Stimulated activated CD4-positive, alpha-beta T cell treated with anti-CD3 and anti-CD28 coated beads, TNF-alpha, amount 100 ng/mL, for 48 hours (primary cell): ENCODE measurements at places on chromosomes 11 and 22.

GRCh38 chr22:25542720-25543402 is 21.6 kb upstream of the GRK3 start:
- DNase-seq = no peak

DNA sequence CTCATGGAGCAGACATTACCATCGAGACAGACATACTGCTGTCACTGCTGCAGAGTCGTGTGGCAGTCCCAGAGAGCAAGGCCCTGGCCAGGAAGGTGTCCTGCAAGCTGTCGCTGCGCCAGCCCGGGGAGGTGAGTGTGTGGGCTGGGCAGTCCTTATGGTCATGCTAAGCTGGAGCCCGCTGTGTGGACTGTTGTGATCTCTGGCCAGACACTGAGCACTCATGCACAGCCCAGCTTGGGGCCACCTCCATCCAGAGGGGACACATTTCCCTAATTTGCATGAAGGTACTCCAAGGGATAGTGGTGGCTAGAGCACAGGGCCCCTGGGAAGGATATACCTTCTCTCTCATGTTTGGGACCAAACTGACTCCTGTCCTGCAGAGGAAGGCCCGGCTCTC is 9.6 kb downstream of the ANKK1 start:
- DNase-seq = no peak

GRCh38 chr11:61098778-61099177 is 3.5 kb upstream of the CD5 start:
- DNase-seq = no peak

- DNase-seq = no peak
Measured at GRCh38 chr22:50201191-50202129, 649 bp downstream of the SELENOO start.

DNA sequence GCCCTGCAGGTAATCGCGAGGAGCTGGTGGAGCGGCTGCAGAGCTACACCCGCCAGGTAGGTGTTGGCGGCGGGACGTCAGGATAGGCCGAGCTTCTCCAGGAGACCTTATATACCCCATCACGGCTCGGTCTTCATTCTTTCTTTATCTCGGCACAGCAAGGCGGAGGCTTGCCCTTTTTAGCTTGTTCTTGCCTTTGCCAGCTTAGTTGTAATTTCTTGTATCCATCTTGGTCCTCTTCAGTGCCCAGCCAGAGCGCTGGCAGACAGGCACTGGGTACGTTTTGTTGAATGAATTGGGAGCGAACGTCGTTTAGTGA is 459 bp downstream of the SF3B2 start:
- no peak for DNase-seq

GRCh38 chr22:24400726-24401596 is 26.4 kb upstream of the ADORA2A start:
- no peak for DNase-seq

DNA sequence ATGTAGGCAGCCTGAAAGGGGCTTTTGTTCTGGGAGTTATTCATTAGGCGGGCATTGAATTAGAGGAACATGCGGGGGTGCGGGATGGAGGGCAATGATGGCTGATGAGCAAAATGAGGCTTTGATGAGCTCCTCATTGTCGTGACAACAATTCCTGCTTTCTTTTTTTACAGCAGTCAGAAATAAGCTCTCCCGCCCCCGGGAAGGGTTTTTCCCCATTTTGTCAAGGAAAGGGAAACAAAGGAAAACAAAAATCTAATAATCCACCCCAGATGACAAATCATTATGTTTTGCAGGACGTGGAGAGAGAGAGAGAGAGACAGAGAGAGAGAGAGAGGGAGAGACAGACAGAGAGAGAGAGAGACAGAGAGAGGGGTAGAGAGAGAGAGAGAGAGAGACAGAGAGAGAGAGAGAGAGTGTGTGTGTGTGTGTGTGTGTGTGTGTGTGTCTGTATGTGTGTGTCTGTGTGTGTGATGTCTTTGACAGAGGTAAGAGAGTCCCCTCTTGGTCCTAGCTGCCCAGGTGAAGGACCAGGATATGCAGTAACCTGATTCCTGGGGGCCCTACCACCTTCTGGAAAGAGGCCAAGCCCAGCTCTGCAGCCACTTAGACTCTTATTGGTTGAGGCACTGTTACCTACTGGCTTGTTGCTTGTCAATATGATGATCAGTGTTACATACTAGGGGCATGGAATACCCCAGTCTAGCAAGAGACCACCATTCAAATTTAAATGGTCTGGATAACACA is 46.7 kb upstream of the PARVA start:
- DNase-seq = no peak

GRCh38 chr11:69137151-69137844 is 18.4 kb upstream of the SMIM38 start:
- no peak for DNase-seq

GRCh38 chr11:104682206-104682605 is 216.1 kb downstream of the CASP12 start:
- no peak for DNase-seq

- no peak for DNase-seq
Measured at GRCh38 chr22:46971099-46971763, 208.8 kb downstream of the TBC1D22A start.

GRCh38 chr11:19359221-19360000 is 118.7 kb upstream of the E2F8 start:
- no peak for DNase-seq

- no peak for DNase-seq
Measured at GRCh38 chr11:127105593-127106541, 105.3 kb upstream of the KIRREL3 start.

DNA sequence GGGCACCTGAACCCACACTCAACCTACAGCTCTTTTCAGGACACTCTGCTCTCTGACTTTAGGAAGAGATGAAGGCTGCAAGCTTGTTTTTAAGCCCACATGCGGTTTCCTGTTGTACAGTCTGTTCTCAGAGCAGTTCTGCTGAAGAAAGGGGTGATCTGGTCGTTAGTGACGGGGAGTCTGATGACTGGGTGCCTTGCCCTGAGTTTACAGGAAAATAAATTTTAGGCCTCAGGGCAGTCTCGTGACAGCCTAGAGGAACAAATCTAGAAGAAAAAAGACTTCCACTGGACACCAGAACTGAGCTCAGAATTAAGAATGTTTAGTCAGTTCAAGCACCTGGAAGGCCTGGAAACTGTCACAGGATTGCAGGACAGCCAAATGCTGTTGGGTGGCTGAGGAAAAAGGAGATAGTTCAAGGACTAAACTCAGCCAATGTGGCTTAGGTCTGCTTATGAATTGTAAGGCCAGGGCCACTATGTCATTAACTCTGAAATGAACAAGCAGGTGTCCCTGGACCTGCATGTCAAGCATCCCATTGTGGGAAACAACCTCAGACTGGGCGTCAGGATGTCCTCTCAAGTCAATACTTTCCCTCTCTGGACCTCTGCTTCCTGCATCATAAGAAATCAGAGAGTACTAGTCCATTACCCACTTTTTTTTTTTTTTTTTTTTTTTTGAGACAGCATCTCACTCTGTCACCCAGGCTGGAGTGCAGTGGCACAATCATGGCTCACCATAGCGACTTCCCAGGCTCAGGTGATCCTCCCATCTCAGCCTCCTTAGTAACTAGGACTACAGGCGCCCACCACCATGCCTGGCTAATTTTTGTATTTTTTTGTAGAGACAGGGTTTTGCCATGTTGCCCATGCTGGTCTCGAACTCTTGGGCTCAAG is 5.7 kb downstream of the PIK3IP1 start:
- no peak for DNase-seq

DNA sequence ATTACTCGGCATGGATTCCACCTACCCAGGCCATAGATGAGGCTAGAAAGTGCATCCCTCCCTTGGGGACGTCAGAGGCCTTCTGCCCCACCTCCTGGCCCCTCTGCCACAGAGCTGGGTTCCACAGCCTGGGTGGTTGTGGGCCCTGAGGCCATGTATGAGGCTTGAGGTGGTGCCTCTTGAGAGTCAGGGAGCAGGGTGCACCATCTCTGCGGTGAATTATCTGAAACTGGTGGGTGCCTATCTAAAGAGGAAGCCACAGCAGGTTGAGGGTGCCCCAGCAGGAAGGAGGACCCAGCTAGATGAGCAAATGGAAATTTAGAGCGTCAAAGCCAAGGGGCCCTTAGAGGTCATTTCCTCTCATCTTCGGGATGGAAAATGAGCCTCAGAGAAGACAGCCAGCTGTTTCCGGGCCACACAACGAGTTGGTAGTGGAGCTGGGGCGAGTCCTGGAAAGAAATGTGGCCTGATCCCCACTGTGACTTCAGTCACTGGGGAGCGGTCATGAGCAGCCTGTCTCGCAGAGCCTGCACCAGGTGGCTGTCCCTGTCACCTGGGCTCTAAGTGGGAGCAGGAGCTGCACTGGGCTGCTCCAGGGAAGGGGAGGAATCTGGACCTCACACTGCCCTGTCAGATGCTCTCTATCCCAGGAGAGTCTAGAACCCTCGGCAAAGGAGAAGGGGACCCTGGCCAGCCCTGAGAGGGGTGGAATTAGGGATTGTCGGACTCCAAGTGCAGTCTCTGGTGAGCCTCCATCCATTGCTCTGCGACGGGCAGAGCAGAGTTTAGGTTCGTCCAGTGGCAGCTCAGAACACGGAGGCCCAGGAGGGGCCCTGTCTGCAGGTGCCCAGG is 7.3 kb downstream of the ADORA2A start:
- DNase-seq = peak; percentile 60

DNA sequence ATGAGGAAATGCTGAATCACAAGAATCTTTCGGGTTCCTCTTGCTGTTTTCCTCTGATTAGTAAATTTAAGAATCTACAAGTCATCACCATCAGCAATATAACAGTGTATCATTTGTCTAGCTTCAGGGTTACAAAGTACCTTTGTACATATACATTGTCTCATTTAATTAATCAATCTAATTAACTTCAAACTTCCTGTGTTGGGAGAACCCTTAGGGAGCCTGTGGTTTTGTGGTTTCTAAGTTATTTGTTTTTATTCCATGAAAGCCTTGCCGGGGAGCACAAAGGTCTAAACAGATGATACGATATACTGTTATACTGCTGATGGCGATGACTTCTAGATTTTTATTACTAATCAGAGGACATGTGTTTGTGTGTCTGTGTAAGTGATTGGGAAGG is 41.0 kb downstream of the TIMP3 start:
- DNase-seq = no peak

DNA sequence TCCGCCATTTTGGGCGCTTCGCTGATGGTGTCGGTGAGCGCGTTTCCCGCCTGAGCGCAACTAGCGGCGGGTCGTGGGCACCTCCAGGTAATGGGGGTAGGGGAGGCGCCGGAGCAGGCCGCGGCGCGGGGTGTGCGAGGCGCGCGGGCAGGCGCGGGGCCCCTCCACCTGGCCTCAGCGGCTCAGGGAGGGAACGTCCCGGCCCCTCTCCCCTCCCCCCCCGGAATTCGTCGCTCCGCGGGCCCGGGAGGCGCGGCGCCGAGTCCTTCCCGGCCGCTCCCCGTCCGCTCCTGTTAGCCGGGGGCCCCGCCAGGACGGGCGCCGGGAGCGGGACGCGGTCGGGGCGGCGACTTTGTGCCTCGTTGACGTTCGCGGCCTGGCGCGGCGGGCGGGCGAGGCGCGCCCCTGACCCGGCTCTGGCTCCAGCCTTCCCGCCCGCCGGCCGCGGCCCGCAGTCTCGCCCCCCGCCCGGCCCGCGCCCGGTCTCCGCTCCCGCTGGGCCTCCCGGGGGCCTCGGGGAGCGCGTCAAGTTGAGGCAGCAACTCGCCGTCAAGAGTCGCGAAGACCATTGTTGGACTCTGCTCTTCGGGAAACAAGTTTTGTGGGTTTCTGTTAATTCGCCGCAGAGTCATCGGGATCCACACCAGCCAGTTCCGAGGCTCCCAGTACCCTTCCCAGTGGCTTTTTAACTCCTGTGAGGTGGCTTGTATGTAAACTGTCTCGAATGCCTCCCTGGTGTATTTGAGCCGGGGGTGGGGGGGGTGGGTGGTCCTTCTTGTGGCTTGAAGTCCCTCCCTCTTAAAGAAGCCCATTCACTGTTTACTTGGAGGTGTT is at the start of gene PPP6R3:
Gene PPP6R3 (plus strand): TSS at position 12 of the 834 bp plus-strand sequence. CDS start 76,913 bp downstream, outside the sequence.
- DNase-seq = peak; percentile 69

DNA sequence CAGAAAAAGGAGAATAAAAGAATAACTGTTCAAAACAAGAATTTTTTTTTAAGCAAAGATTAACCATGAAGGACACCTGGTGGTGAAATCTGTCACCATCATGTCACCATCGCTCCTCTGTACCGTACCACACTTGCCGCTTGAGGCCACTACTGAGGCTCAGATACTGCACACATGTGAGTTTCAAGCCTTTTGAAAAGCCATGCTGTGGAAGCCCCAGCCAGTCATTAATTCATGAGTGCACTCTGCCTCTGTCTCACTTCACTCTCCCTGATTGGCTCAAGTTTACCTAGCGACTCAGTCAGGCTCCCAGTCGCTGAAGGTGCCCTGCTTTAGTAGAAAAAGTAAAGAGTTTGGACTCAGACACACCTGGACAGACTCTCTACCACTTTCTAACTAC is 6.6 kb upstream of the MS4A12 start:
- no peak for DNase-seq

- DNase-seq = no peak
Measured at GRCh38 chr11:117868815-117869561, 7.5 kb downstream of the FXYD6 start.

- no peak for DNase-seq
Measured at GRCh38 chr22:19915287-19915954, 26.2 kb upstream of the COMT start.

DNA sequence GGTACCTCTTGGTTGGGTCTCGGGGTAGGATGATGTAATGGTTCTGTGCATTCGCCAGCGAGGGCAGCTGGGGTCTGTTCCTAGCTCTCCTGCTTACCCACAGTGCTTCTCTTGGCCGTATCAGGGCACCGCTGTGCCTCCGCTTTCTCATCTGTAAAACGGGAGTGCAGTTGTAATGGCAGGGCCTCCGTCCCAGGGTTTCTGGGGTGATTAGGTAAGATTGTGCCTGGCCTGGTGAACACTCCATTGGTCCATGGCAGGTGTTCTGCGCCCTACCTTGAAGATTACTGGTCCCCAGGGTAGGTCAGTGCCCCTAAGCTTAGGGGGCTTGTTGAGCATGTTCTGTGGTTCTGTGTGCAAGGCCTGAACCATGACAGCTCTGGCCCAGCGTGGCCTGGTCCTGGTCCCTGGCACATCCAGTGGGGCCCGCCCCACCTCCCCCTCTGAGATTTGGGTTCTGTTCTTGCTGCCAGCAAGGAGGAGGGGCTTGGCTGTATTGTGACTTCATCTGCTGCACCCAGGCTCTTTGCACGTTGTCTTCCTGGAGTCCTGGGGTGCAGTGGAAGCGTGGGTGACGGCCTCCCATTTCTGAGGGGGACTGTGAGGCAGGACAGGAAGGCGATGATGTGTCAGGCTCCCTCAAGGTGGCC is 4.9 kb downstream of the MYRF start:
- DNase-seq = no peak

DNA sequence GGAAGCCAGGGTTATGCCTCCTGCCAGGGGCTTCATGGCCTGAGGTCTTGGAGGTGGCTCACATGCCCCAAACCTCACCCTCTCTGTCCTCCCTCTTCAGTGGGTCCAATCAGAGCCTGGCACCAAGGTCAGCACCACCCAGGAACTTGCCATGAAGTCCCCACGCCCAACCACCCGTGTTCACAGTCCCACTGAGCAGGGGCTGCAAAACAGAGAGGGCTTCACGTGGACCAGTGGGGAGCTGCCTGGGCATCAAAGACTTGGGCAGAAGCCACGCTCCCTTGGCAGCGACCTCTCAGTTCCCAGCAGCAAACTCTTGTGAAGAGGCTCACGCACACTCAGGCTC is 425.8 kb upstream of the B3GAT1 start:
- no peak for DNase-seq
